Stimulated activated CD4-positive, alpha-beta T cell treated with anti-CD3 and anti-CD28 coated beads, TNF-alpha, amount 100 ng/mL, for 48 hours (primary cell): ENCODE measurements at places on chromosomes 3 and 15.

DNA sequence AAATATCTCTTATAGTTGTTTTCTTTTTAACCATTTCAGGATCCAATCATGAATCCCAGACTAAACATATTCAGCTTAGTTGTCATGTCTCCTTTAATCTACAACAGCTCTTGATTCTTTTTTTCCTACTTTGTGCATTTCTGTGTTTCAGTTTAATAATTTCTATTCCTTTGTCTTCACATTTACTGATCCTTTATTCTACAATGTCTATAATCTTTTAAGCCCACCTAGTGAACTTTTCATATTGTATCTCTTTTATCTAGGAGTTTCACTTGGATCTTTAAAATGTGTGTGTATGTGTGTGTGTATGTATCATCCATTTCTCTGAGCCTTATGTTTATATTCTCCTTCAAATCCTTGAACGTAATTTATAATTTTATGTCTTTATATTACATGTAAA is 70.1 kb downstream of the RNF13 start:
- DNase-seq = no peak

DNA sequence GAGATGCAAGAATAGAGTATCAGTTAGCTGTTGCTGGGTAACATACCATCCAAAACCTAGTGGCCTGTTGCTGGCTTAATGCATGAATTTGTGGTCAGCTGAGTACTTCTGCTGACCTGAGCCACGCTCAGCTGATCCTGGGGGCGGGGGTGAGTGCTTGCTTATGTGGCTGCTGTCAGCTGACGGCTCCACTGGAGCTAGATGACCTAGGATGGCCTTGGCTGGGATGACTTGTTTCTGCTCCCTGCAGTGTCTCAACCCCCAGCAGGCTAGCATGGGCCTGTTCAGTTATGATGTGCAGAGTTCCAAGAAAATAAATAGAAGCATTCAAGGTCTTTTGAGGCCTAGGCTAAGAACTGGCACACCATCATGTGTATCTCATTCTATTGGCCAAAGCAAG is 63.9 kb downstream of the FBLN2 start:
- DNase-seq = no peak

- DNase-seq = no peak
These were observed 6.0 kb upstream of the TM2D3 start for GRCh38 chr15:101657968-101658784.

- DNase-seq = no peak
These were observed 76.0 kb downstream of the SLCO3A1 start for GRCh38 chr15:91929509-91929908.

GRCh38 chr3:158709666-158710083 is 22.6 kb downstream of the RARRES1 start:
- no peak for DNase-seq

GRCh38 chr15:41648770-41649169 is 11.4 kb upstream of the MGA start:
- no peak for DNase-seq

GRCh38 chr3:195876297-195877064 is 31.9 kb downstream of the TNK2 start:
- no peak for DNase-seq
